ENCODE measurements at places on chromosomes 7 and 10.

DNA sequence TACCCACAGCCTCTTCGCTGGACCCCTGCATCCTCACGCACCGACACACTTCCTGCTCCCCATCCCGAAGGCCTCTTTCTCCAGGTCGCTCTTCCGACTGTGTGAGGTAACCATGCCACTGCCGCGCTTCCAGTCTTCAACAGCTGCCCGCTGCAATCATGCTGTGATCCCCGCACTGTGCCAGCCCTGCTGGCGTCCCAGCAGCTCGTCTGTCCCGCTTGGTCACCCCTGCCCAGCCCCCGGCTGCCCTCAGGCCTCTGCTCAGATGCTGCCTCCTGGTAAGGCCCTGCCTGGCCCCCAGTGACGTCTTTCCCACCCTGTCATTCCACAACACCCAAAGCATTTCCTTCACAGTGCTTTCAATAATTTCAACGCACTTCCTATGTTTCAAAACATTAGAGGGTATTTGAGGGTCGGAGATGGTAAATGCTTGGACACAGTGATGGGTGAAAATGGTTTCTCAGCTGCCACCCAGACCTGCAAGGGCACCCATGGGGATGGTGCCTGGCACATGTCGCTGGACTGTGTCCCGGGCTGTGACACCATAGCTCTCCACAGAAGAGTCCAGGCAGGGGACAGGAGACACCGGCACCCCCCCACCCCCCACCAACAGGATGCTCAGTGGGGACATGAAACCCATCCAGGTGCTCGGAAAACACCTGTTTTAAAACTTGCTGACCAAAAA is 125.2 kb downstream of the MAD1L1 start:
- H3K4me3 ChIP-seq: no peak overlapping the region
- no peak for DNase-seq
- no peaks in the 10 kb centered on the region for H3K36me3 ChIP-seq
- peak overlapping the region; percentile 60 for H3K27ac ChIP-seq

GRCh38 chr10:103681617-103682399 is 173.6 kb downstream of the SH3PXD2A start:
- H3K4me1 ChIP-seq: no peaks in the 10 kb centered on the region
- DNase-seq: no peak
- H3K4me3 ChIP-seq: no peak overlapping the region

DNA sequence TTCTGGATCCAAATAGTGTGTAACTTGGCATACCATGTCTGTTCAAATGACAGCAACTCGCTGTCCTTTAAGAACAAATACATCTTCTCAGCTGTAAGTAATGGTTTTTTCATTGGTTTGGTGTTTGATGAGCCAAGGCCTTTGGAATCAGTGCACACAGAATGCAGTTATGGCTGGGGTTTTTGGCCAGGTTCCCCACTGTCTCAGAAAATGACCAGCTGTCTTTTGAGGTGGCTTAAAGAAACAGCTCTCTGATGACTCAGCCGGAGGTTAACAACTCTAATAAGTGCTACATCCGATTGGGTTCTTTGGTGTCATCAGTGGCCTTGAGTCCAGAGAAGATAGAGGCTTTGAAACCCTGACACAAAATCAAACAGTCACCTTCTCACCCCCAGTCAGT is 688.4 kb downstream of the REEP3 start:
- H3K27ac ChIP-seq: no peak overlapping the region
- no peak for DNase-seq

- H3K27me3 ChIP-seq: no peaks in the 10 kb centered on the region
- H3K36me3 ChIP-seq: no peaks in the 10 kb centered on the region
- H3K27ac ChIP-seq: no peak overlapping the region
- H3K4me1 ChIP-seq: no peaks in the 10 kb centered on the region
- no peak for DNase-seq
Observed at GRCh38 chr10:89556600-89556999, 21.2 kb upstream of the SLC16A12 start.

- H3K4me3 ChIP-seq: no peak overlapping the region
- no peaks in the 10 kb centered on the region for H3K36me3 ChIP-seq
- H3K27me3 ChIP-seq: no peaks in the 10 kb centered on the region
- no peak overlapping the region for H3K27ac ChIP-seq
- no peaks in the 10 kb centered on the region for H3K4me1 ChIP-seq
- no peak for DNase-seq
Observed at GRCh38 chr7:46909601-46910051, 672.3 kb downstream of the TNS3 start.

Data from tibial nerve (tissue), 4 donors.